ENCODE measurements at places on chromosomes 6 and 20.

GRCh38 chr20:48880981-48881657 is 40.4 kb upstream of the ARFGEF2 start:
- DNase-seq = no peak

DNA sequence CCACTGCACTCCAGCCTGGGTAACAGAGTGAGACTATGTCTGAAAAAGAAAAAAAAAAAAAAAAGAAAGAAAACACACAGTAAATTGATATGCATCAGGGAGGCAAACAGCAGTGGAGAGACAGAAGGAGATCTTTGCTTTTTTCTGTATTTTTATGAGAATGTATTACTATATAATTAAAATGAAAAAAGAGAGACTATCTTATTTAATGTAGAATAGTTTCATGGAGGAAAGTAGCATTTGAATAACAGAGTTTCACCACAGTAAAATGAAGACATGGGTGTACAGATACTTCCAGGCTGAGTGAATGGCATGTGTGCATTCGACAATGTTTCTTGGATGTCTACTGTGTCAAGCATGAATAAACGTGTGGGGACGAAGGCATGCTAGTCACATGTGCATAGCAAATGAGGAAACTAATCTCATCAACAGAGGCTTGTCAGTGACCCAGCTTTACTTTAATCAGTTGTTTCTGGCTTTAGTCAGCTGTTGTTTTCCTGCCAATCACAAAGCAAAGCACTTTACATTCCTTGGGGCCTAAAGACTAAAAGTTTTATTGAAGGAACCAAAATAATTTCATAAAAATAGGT is 55.5 kb upstream of the ARMH2 start:
- no peak for DNase-seq

DNA sequence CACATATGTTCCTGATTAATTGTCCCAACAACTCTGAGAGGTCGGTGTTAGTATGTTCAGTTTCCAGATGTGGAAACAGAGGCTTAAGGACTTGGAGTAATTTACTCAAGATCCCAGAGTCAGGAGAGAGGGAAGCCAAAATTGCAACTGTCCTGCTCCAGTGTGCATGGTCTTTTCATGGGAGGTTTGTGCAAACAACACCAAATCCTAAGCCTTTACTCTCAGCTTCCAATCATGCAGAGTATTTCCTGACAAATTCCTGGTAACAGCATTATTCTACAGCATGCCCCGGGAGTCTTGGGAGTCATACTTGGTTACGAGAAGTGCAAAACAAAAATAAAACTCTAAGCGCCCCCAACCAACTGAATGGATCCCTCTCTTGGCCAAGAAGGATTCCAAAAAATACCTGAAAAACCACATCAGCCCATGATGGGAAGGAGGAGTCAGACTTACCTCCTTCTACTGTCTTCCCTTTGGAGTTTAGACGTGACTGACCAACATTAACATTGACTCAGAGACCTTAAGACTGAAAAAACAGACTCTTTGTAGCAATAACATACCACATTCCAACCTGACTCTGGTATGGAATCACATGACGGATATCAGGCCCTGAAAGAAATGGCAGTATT is 30.8 kb upstream of the PPP1R3G start:
- DNase-seq = no peak

DNA sequence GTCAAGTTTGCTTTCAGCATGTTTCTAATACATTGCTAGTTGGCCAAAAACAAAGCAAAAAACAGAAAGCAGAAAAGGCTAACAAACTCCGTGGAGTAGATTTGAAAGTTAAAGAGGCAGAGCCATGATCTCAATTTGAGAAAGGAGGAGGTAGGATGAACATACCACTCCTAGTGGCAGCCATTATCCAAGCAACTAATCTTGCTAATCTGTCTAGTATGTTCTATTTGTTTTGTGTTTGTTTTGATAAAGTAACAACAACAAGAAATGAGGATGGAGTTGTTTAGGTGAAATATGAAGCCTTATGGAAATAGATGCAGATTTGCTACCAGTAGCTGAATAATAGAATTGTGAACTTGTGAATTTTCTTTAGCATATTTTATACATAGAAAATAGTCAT is 295.5 kb upstream of the PRDM1 start:
- DNase-seq = no peak

DNA sequence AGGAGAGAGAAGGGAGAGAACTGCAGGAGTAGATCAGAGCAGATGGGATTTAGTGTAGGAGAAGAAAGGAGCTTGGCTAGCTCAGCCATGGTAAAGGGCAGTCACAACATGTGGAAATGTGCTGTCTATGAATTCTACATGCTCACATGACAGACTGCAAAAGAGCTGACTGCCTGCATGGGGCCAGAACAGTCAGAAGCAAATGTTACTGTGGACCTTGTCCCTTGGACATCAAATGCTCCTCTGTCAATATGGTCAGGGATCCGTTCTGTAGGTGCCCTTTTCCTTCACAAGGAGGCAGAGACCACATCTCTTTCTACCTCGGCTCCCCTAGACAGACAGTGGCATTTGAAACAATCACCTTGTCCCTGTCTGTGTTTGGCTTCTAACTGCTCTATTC is 46.6 kb upstream of the HIVEP1 start:
- no peak for DNase-seq

DNA sequence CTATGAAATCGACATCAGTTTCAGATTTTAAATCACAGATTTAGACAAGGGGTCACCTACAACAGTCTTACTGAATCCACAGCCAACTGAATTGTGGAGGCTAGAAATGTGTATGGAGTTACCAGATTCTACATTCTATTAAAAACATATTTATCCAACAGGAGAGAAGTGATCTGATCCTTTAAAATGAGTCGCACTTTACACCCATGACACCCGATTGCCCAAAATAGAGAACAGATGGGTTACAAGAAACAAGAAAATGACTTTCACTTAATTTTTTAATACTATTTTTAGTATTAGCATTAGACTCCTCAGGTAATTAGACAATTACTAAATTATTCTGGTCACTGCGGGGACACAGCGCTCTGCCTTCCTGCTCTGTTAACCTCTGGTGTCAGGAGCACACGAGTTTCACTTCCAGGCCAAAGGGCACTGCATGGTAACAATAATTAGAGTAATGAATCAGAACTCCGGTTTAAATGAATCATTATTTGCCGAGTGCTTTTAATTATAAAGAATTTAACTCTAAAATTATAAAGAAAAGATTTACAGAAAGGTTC is 108.6 kb downstream of the ATP9A start:
- DNase-seq = no peak

GRCh38 chr6:140677781-140678528 is 1303.5 kb upstream of the CITED2 start:
- no peak for DNase-seq

GRCh38 chr20:11235058-11235457 is 561.3 kb upstream of the JAG1 start:
- DNase-seq = no peak

DNA sequence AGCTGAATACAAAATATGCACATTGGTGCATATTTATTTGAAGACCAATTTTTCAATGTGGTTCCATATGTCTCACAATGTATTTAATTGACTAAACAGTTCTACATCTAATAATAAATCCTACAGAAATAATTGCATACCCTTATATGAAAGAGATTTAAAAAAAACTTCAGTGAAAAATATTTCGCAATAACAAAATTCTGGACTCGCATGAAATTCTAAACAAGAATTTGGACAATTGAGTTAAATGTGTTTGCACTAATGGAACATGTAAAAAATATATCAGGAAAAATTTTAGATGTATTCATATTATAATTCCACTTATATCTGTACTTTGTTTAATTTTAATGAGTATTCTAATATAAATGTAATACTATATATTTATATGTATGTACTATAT is 1003.1 kb downstream of the EYS start:
- no peak for DNase-seq

DNA sequence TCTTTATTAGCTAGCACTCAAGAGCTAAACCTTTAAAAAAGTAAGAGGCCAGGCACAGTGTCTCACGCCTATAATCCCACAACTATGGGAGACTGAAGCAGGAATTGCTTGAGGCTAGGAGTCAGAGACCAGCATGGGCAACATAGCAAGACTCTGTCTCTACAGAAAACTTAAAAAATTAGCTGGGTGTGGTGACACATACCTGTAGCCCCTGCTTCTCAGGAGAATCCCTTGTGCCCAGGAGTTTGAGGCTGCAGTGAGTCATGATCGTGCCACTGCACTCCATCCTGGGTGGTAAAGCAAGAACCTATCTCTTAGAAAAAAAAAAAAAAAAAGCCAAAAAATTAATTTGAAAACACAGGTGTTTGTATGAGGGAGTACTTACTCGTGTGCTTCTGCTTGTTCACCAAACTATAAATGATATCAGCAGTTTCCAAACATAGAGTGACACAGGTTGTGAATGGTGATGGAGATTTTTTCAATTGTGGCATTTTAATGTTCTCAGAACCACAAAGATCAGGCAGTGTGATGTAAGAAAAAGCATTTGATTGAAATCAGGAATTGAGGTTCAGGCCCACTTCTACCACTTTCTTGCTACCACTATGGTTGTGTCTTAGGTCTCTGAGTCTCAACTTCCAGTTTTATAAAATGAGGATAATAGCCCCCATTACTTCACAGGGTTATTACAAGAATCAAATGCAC is 104.9 kb downstream of the FOXO3 start:
- DNase-seq = no peak

GRCh38 chr6:151095538-151096254 is 144.1 kb upstream of the AKAP12 start:
- DNase-seq = no peak

GRCh38 chr20:17530716-17531664 is at the start of gene BFSP1:
TSS of gene BFSP1 (minus strand) at chr20:17531379. CDS start at chr20:17531329, 50 bp downstream.
- peak; percentile 45 for DNase-seq

GRCh38 chr6:38092964-38093363 is 273.4 kb downstream of the ZFAND3 start:
- DNase-seq = no peak

- DNase-seq = no peak
These were observed 11.9 kb upstream of the CNR1 start for GRCh38 chr6:88177961-88178464.

DNA sequence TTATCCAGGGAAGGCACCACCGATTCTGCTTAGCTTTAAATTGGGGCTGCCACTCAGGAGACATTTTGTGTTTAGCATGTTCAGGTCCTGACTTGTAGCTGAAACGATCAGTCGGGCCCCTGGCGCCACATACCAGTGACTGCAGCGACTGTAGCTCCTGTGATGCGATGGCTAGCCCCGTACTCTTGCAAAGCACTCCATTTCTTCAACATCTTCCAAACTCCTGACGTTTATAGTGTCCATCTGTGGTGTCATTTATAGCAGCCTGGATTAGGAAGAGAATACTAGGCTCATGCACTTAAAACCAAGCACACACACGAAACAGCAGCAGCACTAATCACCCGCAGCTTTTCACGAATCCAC is 13.0 kb downstream of the POU3F2 start:
- no peak for DNase-seq

DNA sequence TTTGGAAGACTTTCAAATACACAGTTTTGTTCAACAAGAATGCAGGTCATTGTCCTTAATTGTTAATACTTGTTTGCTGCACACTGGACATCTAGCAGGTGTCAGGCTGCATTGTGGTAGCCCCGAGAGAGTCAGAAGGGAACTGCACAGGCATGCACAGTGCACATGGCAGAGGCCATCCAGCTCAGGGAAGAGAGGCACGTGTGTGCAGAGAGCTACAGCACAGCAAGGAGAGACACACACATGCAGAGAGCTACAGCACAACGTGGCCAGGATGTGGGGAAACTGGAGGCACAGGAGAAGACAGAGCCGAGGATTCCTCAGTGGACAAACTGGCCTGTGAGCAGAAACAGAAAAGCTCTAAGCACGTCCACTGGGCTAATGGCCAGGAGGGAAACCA is 272.0 kb downstream of the SMOC2 start:
- DNase-seq = no peak

DNA sequence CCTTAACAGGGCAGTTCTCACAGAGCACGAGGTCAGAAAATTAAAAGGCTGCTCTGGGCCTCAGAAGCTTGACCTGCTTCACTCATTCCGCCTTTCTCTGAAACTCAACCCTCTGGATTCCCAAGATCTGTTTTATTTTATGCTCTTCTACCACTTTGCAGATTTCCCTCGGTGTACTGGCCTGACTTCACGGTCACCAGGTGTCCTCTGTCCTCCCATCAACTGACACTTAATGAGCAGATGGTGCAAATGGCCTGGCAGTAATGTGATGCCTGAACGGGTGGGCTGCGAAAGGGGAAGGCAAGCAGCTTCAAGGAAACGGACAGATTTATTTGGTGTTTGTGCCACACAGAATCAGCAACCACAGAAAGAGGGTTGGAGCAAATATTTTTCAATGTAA is 169.7 kb upstream of the TFAP2D start:
- no peak for DNase-seq

GRCh38 chr6:46293641-46294316 is 123.0 kb upstream of the ENPP5 start:
- DNase-seq = no peak

GRCh38 chr6:126302191-126302590 is 37.7 kb upstream of the CENPW start:
- DNase-seq = no peak

- no peak for DNase-seq
These were observed 75.8 kb downstream of the SYCP2L start for GRCh38 chr6:10962673-10963072.

- DNase-seq = no peak
These were observed 423.3 kb downstream of the QKI start for GRCh38 chr6:163837691-163838431.

GRCh38 chr6:134584847-134585516 is 267.1 kb upstream of the SGK1 start:
- no peak for DNase-seq

GRCh38 chr6:113813142-113813541 is 44.0 kb upstream of the MARCKS start:
- no peak for DNase-seq

GRCh38 chr6:88785478-88785877 is 177.9 kb downstream of the RNGTT start:
- no peak for DNase-seq

DNA sequence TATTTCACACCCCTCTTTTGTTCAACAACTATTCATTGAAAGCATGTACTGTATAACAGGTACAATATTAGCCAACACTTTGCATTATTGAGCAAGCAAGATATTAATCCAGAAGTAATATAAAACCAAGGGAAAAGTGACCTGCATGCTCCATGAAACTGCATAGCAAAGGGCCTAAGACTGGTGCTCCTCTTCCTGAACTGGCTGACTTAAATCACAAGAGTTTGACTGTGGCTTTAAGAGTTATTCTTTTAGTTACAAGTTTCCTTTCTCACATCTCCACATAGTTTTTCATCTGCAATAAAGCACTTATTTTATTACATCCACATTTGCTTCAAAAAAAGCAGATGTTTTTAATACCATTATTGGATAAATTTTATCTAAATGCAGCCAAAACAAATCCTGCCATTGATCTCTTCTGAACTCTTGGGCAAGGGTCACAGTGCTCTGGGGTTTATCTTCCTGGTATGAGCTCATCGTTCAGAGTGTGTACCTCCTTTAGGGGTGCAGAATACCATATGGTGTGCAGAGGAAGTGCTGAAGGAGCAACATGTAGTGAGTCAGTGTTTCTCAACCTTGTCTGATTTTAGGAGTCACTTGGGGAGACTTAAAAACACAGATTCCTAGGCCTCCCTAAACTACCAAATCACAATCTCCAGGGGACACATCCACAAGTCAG is 1225.9 kb upstream of the MAP3K7 start:
- peak; percentile 16 for DNase-seq

GRCh38 chr6:13404228-13404891 is 76.0 kb upstream of the TBC1D7 start:
- DNase-seq = no peak

- no peak for DNase-seq
These were observed 5.5 kb downstream of the NT5DC1 start for GRCh38 chr6:116106146-116106545.
